ENCODE measurements at places on chromosomes 11 and 22. TPM values are rescaled to one million over a fixed set of nuclear protein-coding genes. Genes with fewer than 3 reads are reported as not detected.

Gene INS
- polyA plus RNA-seq, result not detected

Gene VPREB3
- 4.8 TPM for polyA plus RNA-seq

Gene MRGPRX4
- not detected for polyA plus RNA-seq

Gene SERPINH1
- 18.0 TPM for polyA plus RNA-seq

Data from GM12878 (cell line).